ENCODE measurements at places on chromosomes 1 and 21. TPM values are rescaled to one million over a fixed set of nuclear protein-coding genes. Genes with fewer than 3 reads are reported as not detected.

- DNase-seq = peak; percentile 11
These were observed 1.7 kb upstream of the GRIK3 start for GRCh38 chr1:37035796-37036666.

GRCh38 chr1:27858949-27859576 lies 13.3 kb upstream of the THEMIS2 start:
- DNase-seq = no peak

GRCh38 chr1:63466759-63467158 lies 56.3 kb downstream of the ITGB3BP start:
- DNase-seq = no peak

- no peak for DNase-seq
These were observed 474.5 kb upstream of the BEND5 start for GRCh38 chr1:49251019-49251784.

DNA sequence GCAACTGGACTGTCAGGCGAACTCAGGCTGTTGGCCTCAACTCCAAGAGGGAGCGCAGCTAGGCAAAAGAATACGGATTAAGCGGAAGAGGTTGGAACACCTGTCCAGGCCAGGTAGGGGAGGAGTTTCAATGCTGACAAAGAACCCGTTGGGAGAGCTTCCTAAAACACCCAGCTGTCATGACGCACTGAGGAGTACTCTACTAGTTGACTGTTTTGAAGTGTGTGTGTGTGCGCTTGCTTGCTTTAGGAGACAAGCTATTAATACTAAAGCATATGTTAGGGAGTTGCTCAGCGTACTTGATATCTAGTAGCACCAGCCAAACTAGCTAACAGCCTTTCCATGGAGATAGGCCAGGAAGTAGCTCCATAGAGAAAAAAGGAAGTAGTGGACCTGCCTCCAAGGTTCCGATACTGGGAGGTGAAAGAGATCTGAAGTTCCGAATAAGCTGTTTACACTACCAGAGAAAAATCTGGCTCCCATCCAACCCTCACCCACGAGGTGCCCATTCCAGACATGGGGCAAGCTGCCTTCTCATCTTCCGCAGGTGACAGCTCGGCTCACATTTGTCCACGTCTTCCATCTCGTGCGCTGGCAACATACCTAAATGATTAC lies 974 bp upstream of the FNBP1L start:
- DNase-seq = peak; percentile 65

DNA sequence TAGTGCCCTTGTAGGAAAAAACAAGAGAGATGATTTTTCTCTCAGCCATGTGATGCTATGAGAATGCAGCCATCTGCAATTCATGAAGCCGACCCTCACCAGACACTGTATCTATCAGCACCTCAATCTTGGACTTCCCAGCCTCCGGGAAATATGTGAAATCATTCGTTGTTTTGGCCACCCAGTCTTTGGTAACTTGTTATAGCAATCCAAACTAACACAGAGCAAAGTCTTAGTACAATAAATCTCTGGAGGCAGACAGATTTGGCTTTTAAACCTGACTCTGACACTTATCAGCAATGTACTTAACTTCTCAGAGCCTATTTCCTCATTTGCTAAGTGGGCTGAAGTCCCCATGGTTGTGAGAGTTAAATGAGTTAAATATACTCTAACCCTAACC lies 5.1 kb upstream of the MED18 start:
- DNase-seq = no peak

DNA sequence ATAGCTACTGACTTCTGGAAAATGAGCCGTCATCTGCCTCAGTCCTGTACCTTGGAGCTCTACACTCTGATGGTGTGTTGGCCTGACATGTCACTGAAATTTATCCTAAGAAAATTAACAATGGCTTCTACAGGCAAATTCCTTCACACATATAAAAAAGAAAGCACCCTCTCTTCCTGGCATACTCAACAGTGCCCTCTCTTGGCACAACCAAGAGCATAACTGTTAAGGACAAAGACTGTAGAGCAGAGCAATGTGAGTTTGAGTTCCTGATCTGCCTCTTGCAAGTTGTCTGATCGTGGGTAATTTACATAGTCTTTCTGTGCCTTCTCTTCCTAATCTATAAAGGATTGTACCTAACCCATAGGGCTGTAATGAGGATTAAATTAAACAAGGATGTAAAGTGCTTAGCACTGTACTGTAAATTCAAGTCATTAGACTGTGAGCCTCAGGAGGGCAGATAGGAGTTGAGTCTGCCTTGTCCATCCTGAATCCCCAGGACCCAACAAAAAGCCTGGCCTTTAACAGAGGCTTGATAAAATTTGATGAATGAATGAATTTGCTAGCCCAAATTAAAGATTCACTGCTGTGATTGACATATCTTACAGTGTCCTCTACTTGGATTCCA lies 83.5 kb downstream of the SYF2 start:
- DNase-seq = peak; percentile 27

- no peak for DNase-seq
These were observed 75.7 kb upstream of the SYT6 start for GRCh38 chr1:114229368-114229767.

- DNase-seq = no peak
These were observed 16.6 kb downstream of the ANGPTL3 start for GRCh38 chr1:62613890-62614289.

DNA sequence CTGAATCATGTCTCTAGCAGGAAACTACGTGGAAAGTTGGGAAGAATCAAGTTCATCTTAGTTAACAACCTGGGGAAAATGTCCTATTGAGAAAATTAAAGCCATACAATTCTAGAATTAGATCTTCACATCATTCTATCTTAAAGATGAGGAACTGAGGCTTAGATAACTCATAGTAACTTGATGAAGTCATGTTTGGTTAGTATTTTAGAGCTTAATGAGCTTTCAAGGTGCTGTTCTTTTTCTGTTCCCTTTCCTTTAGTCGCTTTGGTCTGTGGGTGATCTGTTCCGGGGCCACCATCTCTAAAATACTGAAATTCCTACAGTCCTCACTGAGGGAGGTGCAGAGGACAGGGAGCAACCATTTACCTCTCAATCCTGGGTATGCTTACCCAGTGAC lies 4.3 kb upstream of the GLUL start:
- DNase-seq = no peak

CDA gene
- 61.3 TPM for total RNA-seq

DNM3 gene
- total RNA-seq = 1.7 TPM

SEC16B gene
- total RNA-seq = 4.7 TPM

KRTAP21-2 gene
- total RNA-seq = not detected
